ENCODE measurements at places on chromosomes 3 and 15.

DNA sequence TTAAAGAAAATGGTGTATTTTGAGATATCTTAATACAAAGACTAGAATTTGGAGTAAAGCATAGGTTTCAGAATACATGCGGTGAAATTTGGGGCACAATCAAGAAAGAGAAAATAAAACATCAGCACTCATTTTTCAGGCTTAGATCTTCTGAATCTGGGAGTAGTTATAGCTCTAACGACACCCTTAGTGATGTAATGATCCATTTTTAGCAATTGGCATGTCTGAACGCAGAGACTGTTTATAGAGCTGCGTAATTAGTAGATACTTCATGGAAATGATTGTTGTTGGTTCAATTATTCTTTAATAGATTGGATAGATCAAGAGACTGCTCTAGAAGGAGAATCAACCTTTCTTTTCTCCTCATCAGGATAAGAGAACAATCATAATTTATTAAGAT is 47.5 kb upstream of the SNRK start:
- no peak for DNase-seq

GRCh38 chr15:80611543-80612080 is 83.5 kb upstream of the ABHD17C start:
- no peak for DNase-seq

DNA sequence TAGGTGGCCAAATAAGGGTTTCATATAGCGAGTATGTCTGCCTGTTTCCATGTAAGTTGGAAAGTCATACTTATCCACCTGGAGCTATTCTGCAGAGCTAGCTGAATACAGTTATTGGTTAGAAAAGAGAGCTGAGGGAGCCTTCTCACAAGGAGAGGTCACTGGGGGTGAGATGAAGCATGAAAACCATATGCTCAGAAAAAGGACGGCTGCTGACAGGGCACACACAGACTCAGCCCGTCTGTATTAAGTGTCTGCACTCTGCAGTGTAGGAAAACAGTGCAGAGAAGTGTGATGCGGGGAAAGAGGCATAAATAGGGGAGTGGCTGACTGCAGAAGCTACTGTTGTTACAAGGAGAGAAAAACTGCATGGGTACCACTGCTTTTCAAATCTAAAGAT is 58.2 kb downstream of the C3orf70 start:
- DNase-seq, result no peak

DNA sequence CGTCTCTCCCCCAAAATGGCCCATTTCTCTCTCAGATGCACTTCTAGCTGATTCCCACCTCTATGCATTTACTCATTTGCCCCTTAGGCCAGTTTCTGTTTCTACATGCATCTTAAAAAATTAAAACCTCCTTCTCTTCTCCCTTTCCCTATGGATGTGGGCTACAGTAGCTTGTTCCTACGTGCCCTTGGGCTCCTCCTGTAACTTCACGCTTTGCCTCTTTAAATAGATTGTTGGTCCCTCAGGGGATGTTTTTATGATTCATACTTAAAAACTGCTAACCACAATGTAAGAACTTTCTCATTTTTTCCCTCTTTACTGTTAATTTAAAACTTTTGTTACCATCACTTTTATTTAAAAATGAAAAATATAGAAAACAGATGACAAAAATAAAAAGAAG is 185.6 kb upstream of the MRPL3 start:
- no peak for DNase-seq

Measured in stimulated activated CD4-positive, alpha-beta T cell treated with anti-CD3 and anti-CD28 coated beads, Interleukin-1b, Interleukin-23, amount 100 ng/mL, for 1 hour (primary cell).